ENCODE measurements at places on chromosomes 16 and 17. TPM values are rescaled to one million over a fixed set of nuclear protein-coding genes. Genes with fewer than 3 reads are reported as not detected.

The CHST4 gene
- polyA plus RNA-seq: not detected

DNA sequence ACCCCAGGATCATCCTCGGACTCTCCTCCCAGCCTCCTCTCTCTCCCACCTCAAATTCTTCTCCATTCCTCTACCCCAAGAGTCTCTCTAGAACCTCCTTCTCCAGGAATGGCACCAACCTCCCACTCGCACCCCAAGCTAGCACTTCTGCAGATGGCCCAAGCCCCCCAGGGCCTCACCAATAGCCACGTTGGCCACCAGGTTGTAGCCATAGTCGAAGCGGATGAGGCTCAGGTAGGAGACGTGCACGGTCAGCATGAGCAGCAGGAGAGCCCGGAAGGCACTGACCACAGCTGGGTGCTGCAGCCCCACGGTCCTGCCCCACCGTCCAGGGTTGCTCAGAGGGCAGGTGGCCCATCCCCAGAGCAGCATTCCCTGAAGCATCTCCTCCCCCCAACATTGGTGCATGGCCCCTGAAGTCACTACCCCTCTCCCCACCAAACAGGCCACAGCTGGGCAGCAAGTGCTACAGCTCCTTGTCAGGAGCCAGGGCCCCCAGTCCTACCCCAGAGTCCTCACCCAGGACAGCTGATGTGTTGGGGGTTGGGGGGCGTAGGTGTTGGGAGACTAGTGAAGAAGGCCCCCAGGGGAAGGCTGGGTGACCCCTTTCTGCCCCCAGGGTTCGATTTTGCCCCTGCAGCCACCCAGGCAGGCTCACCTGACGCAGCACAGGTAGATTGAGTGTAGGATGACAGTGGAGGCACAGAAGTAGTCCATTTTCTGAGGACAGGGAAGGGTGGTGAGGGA is 5.3 kb downstream of the PNMT start:
- peaks cover 64% of the 10 kb centered on the region for H3K4me1 ChIP-seq
- no peak for DNase-seq
- H3K27me3 ChIP-seq: no peaks in the 10 kb centered on the region
- H3K36me3 ChIP-seq: no peaks in the 10 kb centered on the region
- H3K27ac ChIP-seq: no peak overlapping the region

- no peak overlapping the region for H3K4me3 ChIP-seq
- no peak overlapping the region for H3K27ac ChIP-seq
- H3K27me3 ChIP-seq: no peaks in the 10 kb centered on the region
- no peaks in the 10 kb centered on the region for H3K36me3 ChIP-seq
- DNase-seq: no peak
- no peaks in the 10 kb centered on the region for H3K4me1 ChIP-seq
Measured at GRCh38 chr17:81192386-81193050, 26.5 kb upstream of the AATK start.

DNA sequence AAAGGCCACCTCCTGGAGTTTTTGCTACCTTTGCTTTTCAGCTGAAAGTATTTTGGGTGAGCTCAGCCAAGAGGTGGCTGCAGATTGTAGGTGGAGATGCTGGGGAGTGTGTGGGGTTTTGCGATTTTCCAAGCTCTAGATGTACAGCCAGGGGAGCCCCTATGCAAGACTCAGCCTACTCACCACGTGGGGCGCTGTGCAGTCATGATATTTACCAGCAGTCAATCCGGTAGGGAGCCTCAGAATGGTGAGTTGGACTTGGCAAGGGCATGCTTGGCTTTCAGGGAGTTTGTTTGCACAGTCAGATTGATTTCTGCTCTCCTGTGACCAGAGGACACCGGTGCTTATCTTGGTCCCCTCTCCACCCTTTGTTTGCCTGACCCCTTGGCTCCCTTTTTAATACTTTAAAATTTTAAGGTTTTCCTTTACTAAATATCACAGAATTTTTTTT is 175.3 kb downstream of the UTP18 start:
- H3K27ac ChIP-seq: no peak overlapping the region
- DNase-seq: peak; percentile 65
- no peak overlapping the region for H3K4me3 ChIP-seq
- H3K36me3 ChIP-seq: no peaks in the 10 kb centered on the region
- H3K4me1 ChIP-seq: no peaks in the 10 kb centered on the region

DNA sequence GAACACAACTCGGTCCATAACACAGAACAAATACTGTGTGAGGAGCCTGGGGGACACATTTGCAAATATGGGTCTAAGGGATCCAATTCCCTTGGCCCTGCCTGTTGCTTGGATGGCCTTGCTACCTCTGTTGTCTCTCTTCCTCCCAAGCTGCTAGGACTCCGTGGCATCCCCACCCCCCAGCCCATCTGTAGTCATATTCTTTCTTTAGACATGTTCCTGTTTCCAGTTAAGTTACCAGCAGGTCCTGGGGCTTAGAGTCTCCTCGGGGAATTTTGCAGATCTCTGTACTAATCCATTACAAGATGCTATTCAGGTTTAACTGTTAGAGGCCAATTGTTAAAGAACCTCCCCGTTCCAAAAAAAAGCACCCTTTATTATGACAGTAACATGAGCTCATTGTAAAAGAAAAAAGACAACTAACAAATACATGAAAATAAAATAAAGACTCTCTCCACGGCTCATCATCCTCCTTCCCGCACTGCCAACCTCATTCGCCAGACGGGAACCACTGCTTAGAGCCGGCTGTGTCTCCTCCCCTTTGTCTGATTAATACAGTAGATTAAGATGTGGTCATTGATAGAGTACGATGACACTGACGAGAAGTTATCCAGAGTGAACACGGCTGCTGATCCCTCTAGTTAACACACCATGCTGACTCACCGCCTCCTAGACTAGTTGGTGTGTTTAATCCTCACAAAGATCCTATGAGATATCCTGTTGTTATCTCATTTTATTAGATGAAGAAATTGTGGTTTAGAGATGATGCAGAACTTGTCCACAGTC is 22.2 kb downstream of the HS3ST4 start:
- no peaks in the 10 kb centered on the region for H3K4me1 ChIP-seq
- H3K27me3 ChIP-seq: no peaks in the 10 kb centered on the region
- no peaks in the 10 kb centered on the region for H3K36me3 ChIP-seq
- no peak overlapping the region for H3K27ac ChIP-seq
- no peak for DNase-seq
